Naive thymus-derived CD8-positive, alpha-beta T cell (primary cell): ENCODE measurements at places on chromosomes 6 and 20.

GRCh38 chr6:144123421-144123820 lies 26.9 kb upstream of the STX11 start:
- DNase-seq: no peak
- H3K27me3 ChIP-seq: no peaks in the 10 kb centered on the region
- no peaks in the 10 kb centered on the region for H3K36me3 ChIP-seq
- no peak overlapping the region for H3K4me3 ChIP-seq

DNA sequence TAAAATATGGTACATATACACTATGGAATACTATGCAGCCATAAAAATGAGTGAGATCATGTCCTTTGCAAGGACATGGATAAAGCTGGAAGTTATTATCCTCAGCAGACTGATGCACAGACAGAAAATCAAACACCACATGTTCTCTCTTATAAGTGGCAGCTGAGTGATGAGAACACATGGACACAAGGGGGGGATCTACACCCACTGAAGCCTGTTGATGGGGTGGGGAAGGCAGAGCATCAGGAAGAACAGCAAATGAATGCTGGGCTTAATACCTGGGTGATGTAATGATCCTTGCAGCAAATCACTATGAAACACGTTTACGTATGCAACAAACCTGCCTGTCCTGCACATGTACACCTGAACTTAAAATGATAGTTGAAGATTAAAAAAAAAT lies 71.3 kb downstream of the MANEA start:
- H3K4me3 ChIP-seq: no peak overlapping the region
- peaks cover 1% of the 10 kb centered on the region for H3K27me3 ChIP-seq
- no peaks in the 10 kb centered on the region for H3K4me1 ChIP-seq
- DNase-seq: no peak
- H3K27ac ChIP-seq: no peak overlapping the region

- H3K4me1 ChIP-seq: no peaks in the 10 kb centered on the region
- H3K27ac ChIP-seq: no peak overlapping the region
- peaks cover 11% of the 10 kb centered on the region for H3K27me3 ChIP-seq
- H3K36me3 ChIP-seq: no peaks in the 10 kb centered on the region
- no peak overlapping the region for H3K4me3 ChIP-seq
- no peak for DNase-seq
Observed at GRCh38 chr6:46606338-46606737, 46.3 kb downstream of the CYP39A1 start.

DNA sequence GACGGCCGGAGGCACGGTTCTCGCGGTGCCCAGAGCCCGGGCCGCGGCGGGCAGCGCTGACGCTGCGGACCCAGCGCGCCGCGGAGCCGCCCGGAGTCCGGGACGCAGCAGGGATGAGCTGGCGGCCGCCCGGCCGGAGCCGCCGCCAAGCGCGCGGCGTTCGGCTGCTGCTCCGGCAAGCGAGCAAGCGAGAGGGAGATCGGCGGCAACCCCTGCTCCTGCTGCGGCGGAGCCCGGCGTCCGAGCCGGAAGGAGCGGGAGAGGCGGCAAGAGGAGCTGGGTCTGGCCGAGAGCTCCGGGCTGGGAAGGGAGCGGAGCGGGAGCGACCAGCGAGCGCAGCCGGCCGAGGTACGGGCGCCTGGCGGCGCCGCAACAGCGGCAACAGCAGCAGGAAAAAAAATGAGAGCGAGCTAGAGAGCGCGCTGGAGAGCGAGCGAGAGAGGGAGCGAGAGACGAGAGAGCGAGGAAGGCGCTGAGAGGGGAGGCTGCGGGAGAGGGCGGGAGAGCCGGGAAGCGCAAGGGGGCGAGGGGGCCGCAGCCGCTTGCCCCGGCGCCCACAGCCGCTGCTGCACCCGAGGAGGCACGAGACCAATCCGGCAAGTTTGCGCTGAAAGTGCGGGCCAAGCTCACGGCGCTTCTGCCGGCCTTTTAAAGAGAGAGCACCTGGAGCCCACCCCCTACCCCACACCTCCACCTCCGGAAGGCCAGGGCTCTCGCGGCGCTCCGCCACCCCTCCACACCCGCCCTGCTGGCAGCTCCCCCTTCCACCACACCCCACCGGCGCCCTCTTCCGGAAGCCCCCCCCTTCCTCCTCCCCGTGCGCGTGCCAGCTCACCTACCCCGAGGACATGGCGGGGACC lies 496 bp downstream of the GRM4 start:
- peak overlapping the region; percentile 77 for H3K4me3 ChIP-seq
- H3K27me3 ChIP-seq: peaks cover 56% of the 10 kb centered on the region
- H3K36me3 ChIP-seq: no peaks in the 10 kb centered on the region
- peaks cover 25% of the 10 kb centered on the region for H3K4me1 ChIP-seq
- peak; percentile 81 for DNase-seq
- no peak overlapping the region for H3K27ac ChIP-seq

DNA sequence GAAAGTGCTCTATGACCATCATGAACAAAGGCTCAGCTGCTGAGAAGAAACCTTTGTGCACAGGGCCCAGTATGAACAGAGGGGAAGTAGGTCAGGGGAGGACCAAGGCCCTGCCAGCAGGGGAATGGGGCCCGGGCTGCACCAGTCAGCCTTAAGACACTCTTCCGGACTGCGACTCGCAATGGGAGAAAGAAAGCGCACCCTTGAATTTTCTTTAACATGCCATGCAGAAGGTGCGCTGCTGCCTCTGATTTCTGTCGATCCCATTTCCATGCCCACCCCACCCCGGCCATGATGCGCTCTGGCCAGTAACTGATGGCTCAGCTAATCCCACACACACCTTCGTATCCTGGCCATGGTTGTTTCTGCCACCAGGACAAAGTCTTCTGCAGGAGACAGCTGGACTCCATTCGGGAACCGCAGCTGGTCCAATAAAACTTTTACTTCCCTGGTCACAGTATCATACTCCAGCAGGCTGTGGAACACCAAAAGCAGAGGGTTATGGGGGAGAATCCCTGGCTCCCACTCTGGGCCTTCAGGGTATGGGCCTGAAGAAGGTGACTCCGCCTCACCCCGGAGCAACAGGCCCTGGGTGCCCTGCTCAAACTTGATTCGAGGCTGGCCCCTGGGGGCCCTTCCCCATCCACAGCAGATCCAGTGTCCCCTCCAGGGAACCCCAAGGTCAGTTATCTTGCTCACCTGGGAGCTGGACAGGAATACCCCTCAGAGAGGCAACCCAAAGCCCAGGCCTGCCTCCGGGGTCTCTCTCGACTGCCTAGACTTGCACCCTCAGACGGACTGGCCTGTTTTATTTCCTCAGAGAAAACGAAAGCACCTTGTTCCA lies 20.3 kb downstream of the CST7 start:
- peaks cover 5% of the 10 kb centered on the region for H3K36me3 ChIP-seq
- peak overlapping the region; percentile 50 for H3K27ac ChIP-seq
- peak overlapping the region; percentile 14 for H3K4me3 ChIP-seq
- peaks cover 4% of the 10 kb centered on the region for H3K4me1 ChIP-seq

GRCh38 chr20:4233520-4233919 lies 218.2 kb upstream of the RNF24 start:
- no peaks in the 10 kb centered on the region for H3K4me1 ChIP-seq
- H3K27me3 ChIP-seq: peaks cover 29% of the 10 kb centered on the region
- H3K36me3 ChIP-seq: no peaks in the 10 kb centered on the region
- no peak overlapping the region for H3K4me3 ChIP-seq

DNA sequence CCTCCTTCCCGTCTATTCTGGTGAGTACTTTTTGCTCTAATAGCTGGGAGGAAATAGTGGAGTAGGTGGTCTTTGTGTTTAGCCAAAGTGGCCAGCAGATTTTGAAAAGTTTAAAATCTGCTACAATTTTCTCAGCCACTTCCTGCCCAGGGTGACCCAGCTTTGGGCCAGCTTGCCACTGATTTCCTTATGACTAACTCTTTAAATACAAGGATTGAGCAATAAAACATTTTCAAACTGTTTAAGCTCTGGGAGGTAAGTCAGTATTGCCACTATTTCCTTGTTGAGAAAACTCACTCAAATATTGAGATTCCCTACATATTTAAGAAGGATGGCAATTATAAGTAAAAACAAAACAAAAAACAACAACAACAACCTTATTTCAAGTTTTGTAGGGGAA lies 54.5 kb downstream of the TRMT11 start:
- H3K36me3 ChIP-seq: peaks cover 76% of the 10 kb centered on the region
- DNase-seq: no peak
- H3K4me3 ChIP-seq: no peak overlapping the region
- no peaks in the 10 kb centered on the region for H3K27me3 ChIP-seq

DNA sequence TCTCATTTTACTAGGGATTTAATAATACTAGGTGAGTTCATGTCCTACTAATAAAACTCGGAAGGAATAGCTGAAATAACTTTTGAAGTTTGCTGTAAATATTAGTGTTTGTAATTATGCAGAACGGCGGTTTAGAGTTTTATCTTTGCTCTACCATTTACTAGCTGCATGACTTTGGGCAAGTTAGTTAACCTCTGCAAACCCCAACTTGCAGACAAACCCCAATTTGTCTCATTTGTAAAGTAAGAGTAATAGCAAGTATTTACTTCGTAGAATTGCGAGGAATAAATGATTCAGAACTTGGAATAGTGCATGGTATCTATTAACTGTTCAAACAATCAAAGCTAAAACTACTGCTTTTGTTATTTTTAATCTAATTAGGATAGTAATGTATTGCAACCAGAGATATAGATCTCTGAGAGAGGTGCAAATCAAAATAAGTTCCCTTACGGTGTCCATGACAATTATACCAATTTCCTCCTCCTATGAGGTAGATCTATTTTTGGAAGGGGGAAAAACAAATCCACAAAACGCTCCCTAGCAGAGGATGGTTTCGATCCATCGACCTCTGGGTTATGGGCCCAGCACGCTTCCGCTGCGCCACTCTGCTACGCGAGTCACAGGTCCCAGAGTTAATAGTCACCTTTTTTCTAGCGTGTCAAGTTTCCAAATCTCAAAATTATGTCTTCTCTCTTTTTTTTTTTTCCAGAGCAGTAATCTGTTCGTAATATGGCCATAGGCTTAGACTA lies 35.1 kb upstream of the BTN3A2 start:
- DNase-seq: peak; percentile 73
- H3K4me1 ChIP-seq: peaks cover 52% of the 10 kb centered on the region
- H3K27me3 ChIP-seq: no peaks in the 10 kb centered on the region
- peak overlapping the region; percentile 88 for H3K4me3 ChIP-seq
- peak overlapping the region; percentile 77 for H3K27ac ChIP-seq

- peak overlapping the region; percentile 75 for H3K27ac ChIP-seq
- peaks cover 83% of the 10 kb centered on the region for H3K4me1 ChIP-seq
- DNase-seq: no peak
- H3K36me3 ChIP-seq: peaks cover 26% of the 10 kb centered on the region
Observed at GRCh38 chr6:16136091-16136490, 7.2 kb downstream of the MYLIP start.

- no peak overlapping the region for H3K27ac ChIP-seq
- H3K36me3 ChIP-seq: peaks cover 2% of the 10 kb centered on the region
- H3K27me3 ChIP-seq: no peaks in the 10 kb centered on the region
- H3K4me1 ChIP-seq: peaks cover 8% of the 10 kb centered on the region
- DNase-seq: no peak
- H3K4me3 ChIP-seq: no peak overlapping the region
Observed at GRCh38 chr20:34907616-34908469, 31.4 kb downstream of the ACSS2 start.

DNA sequence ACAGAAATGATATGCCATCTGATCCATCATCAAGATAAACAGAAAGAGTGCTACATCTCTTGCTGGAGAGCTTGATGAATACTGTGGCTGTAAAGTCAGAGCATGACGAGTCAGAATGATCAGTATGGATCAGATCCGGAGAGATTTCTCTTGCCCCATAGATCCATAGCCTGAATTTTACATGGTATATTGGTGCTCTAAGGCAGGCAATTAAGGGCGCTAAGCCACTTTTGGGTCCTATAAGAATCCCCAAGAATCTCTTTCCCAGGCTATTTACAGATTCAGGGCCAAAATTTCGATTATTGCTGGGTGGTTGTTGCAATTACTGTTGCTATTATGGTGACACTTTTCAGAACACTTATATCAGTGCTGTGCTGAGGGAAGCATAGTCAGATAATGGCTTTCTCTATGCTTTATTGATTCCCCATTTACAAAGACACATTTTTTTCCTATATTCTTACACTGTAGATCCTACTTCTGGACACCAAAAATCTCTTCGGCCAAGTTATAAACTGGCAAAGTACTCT lies 94.4 kb downstream of the ADGRB3 start:
- no peaks in the 10 kb centered on the region for H3K27me3 ChIP-seq
- no peaks in the 10 kb centered on the region for H3K36me3 ChIP-seq
- DNase-seq: no peak
- no peaks in the 10 kb centered on the region for H3K4me1 ChIP-seq

DNA sequence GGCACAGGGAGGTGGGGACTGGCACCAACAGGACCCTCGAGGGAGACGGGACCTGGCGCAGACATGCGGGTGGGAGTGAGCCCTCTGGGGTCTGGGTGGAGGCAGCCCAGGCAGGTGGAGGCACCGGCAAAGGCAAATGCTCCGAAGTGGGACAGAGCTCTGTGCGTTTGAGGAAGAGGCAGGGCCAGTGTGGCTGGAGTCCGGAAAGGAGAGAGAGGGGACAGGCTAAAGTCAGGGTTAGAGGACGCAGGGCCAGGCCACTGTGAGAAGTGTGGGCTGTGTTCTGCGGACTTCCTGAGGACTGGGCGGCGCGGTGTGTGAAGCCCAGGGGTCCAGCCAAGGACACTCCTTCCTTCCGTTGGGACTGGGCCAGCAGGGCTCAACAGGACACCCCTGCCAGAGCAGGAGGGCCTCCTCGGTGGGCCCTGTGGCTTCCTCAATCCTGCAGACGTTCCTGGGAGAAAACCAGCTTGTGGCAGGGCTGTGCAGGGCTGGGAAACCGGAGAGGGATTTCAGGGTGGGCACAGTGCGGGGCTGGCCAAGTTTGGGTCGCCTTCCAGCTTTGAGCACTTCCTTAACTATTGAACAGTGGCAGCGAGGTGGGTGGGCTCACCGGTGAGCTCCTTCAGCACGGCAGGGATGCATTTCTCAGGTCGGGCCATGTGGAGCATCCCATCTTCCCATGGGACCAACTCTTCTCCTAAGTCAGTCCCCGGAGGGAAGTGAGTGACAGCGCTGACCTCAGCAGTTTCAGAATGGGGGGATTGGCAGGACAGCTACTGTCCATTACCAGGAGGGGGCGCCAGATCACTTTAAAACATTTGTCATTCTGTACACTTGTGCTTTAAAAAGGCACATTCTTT lies 22.5 kb downstream of the MOCS3 start:
- H3K4me1 ChIP-seq: peaks cover 9% of the 10 kb centered on the region
- H3K27me3 ChIP-seq: peaks cover 47% of the 10 kb centered on the region
- DNase-seq: peak; percentile 50
- H3K4me3 ChIP-seq: peak overlapping the region; percentile 32
- no peak overlapping the region for H3K27ac ChIP-seq

GRCh38 chr20:21713901-21714296 lies 8.4 kb downstream of the PAX1 start:
- no peak overlapping the region for H3K4me3 ChIP-seq
- H3K27ac ChIP-seq: no peak overlapping the region
- peaks cover 61% of the 10 kb centered on the region for H3K27me3 ChIP-seq
- no peak for DNase-seq
- H3K4me1 ChIP-seq: peaks cover 7% of the 10 kb centered on the region

GRCh38 chr6:63600136-63600535 lies 27.9 kb downstream of the LOC128125822 start:
- no peaks in the 10 kb centered on the region for H3K36me3 ChIP-seq
- H3K4me1 ChIP-seq: peaks cover 16% of the 10 kb centered on the region
- no peaks in the 10 kb centered on the region for H3K27me3 ChIP-seq
- no peak overlapping the region for H3K4me3 ChIP-seq

- no peak for DNase-seq
- no peak overlapping the region for H3K27ac ChIP-seq
Observed at GRCh38 chr6:155152211-155153076, 111.4 kb upstream of the CLDN20 start.
